ENCODE measurements at places on chromosomes 2 and 18.

DNA sequence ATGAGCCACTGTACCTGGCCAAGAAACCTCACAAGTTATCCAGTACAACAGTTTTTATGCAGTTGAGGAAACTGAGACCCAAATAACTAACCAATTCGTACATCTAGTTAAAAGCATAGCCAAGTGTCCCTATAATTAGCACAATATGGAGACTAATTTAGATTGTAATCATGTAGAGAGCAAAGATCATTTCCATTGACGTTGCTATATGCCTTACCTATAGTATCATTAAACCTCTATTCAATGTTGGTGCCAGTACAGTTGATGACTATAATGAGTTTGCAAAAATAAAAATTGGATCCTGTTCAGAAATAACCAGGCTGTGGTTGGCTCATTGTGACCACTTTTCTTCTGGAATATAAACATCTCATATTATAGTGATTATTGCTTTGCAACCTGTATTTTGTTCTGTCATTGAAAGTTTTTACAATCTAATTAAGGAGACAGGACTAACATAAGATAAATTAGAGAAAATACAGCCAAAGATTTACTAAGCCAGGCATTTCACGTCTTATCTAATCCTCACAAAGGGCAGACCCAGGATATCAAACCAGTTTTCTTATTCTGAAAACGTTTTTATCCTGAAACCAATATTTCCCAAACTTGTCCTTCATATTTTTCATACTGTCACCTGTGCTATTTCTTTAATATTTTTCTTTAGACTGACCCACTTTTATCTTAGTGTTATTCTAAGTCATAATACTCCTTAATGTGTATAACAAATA, 130.0 kb upstream of the STON1 start:
- no peak for DNase-seq

GRCh38 chr2:56587456-56587855, 403.7 kb downstream of the CCDC85A start:
- DNase-seq, result no peak

GRCh38 chr2:68196120-68196716, 38.5 kb downstream of the PNO1 start:
- DNase-seq, result peak; percentile 55

- DNase-seq, result no peak
These were observed 29.2 kb downstream of the MTHFD2 start for GRCh38 chr2:74227646-74228045.

GRCh38 chr2:191618046-191618780, 59.7 kb upstream of the NABP1 start:
- DNase-seq, result no peak

DNA sequence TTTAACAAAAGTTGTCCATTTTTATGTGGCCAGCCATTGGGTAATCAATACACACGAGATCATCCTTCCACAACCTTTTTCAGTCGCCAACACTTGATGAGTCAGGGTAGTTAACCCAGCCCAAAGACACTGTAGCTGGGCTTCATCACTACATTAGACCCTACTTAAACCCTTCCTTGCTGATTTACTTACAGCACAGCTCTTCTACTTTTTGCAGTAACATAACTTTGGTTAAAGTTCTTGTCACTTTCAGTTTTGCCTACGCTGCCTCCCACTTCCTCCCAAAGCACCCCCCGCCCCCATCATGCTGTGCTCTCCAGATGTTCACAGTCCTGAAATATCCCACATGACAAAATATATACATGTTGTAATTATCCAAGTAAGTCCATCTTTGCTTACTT, 103.6 kb downstream of the CDK15 start:
- DNase-seq, result no peak

DNA sequence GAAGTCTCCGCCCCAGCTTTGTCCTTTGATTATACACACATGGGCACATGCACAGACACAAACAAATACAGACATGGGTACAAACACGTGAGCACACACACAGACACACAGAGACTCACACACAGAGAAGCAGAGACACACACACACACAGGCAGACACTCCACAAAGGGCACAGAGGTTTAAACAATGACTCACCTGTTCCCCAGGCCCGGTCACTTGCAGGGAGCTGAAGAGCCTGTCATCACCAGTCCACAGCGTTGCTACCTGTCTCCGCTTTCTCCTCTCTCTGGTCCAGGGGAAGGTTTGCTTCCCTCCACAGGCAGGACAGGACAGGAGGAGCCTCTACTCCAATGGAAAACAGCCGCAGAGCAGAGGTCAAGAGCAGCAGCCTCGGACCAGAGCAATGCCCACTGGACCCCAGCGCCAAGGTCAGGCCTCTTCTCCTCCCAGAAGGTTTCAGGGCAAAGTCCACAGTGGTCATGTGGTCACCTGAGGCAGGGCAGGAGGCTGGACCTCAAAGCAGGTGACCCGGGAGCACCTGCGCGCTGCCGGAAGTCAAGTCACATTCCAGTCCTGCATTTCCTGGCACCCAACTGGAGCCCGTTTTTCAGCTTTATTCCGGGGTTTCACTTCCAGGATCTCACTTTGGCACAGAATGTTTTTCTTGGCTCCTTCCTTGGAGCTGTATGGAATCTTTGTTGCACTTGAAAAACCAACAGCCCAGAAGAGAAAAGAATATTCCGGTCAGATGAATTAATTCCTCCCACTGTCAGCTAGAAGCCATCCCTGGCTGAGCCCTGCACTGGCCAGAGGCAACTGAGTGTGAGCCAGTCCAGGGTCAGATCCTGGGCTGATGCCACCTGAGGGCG, at the start of gene RAB17:
TSS of gene RAB17 (minus strand) at position 463 of the 869 bp plus-strand sequence. CDS start 4,580 bp downstream, outside the sequence.
- DNase-seq, result no peak

DNA sequence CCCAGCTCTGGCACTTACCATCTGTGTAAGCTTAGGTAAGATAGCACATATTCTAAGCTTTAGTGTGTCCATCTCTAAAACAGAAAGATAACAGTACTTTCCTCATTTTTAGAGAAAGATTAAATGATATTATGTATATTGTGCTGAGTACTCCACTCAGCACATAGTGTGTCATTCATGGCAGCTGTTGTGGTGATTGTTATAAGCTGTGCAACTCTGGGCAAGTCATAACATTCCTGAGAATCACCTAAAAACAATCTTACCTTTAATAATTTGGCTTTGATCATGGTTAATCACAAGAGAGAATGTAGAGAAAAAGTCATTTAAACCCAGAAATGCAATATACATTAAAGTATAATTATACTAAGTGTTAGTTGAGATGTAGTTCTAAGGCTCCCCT, 391.5 kb downstream of the GALNT13 start:
- DNase-seq, result no peak

DNA sequence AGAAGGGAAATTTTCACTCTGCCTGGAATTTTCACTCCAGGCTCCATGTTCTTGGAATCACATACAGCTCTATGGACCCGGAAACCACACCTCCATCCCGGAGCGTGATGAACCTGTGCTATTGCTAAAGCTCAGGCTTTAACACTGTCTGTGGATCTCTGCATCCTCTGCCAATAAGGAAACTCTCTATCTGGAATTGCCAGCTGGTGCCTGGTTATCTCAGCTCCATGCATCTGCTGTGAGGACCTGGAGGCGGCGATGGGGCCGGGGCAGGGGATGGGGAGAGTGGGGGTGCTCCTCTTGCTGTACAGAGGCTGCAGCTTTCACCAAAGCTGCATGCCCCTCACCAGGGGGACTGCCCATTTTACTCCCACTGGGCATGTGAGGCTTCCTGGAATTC, 754.0 kb upstream of the SOX11 start:
- no peak for DNase-seq

DNA sequence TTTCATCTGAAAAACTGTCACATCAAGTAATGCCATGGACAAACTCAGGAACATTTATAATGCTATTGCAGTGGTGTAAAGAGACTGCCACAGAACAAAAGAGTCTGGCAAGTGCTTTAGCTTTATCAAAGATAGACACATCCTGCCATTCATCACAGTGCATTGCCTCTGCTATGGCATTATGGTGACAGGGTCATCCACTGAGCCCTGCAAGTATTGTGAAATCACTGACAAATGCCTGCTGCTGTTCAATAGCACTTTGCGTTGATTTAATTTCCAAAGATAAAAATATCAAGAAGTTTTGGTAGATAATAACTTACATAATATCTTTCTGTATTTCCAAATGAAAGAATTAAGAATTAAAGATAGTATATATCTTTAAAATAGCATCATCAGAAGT, 38.7 kb downstream of the NYAP2 start:
- DNase-seq, result no peak
